ENCODE measurements at places on chromosomes 5 and 9.

GRCh38 chr5:116068028-116068632 is 16.7 kb upstream of the COMMD10 start:
- DNase-seq = no peak

DNA sequence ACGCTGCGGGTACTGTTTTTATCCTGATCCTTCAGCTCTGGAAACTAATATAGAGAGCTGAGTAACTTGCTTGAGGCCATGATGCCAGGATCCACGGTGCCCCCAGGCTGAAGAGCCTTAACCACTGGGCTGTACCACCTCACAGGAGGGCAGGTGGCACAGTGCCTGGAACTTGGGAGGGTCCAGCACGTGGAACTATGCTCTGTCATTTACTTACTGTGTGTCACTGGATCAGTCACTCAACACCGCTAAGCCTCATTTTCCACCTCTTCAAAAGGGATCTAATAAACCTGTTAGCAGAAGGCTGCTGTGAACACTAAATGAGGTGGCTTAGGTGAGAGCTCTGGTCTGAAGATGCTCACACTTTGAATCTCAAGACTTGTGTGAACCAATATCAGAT is 29.6 kb downstream of the KCNIP1 start:
- DNase-seq = no peak

GRCh38 chr9:136719195-136719880 is 7.0 kb downstream of the DIPK1B start:
- DNase-seq = no peak

GRCh38 chr5:127019928-127020327 is 10.4 kb downstream of the MARCHF3 start:
- no peak for DNase-seq

DNA sequence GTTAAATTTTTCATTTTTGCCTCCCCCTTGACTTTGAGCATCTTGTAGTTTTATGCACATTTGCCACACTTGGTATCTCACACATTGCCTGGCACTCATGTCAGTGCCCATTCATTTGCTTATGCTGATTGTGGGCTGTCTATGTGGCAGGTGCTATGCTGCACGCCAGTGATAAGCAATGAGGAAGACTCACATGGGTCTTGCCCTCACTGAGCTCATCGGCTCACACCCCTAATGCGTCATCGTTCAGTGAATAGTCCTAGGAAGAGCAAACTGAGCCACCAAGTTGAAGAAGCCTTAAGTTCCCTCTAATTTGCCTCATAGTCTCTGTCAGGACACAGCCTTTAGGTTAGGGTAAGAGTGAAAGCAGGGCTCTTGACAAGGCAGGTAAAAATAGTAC is 209.4 kb upstream of the IL12B start:
- DNase-seq = no peak
